Activated T-helper 1 cell treated with anti-CD3 and anti-CD28 coated beads, Interleukin-12 subunit alpha, Interleukin-12 subunit beta, Interleukin-2, Interleukin-4 antibody, amounts not matched to agents 30 ng/mL and 10 ng/mL and 1 ng/mL, durations not matched to agents 14 hours and 24 hours and 36 hours (primary cell): ENCODE measurements at places on chromosomes 12 and 14. TPM values are rescaled to one million over a fixed set of nuclear protein-coding genes. Genes with fewer than 3 reads are reported as not detected.
A peak's percentile ranks its signal among the peaks of the same experiment; 100 is the strongest.

- no peaks in the 10 kb centered on the region for H3K4me1 ChIP-seq
- H3K4me3 ChIP-seq: no peak overlapping the region
- no peak for DNase-seq
- no peak overlapping the region for H3K27ac ChIP-seq
- no peaks in the 10 kb centered on the region for H3K36me3 ChIP-seq
Measured at GRCh38 chr12:42565633-42566032, 23.9 kb downstream of the PRICKLE1 start.

GRCh38 chr12:8917751-8918150 is 3.4 kb downstream of the PHC1 start:
- no peak overlapping the region for H3K27ac ChIP-seq
- DNase-seq: no peak
- H3K27me3 ChIP-seq: peaks cover 8% of the 10 kb centered on the region
- H3K36me3 ChIP-seq: peaks cover 1% of the 10 kb centered on the region
- H3K4me1 ChIP-seq: peaks cover 8% of the 10 kb centered on the region

RNF212B gene
- not detected in 2 replicates for total RNA-seq

SLC35F4 gene
- not detected in 2 replicates for total RNA-seq

GRCh38 chr14:37650356-37651037 is 55.1 kb downstream of the TTC6 start:
- H3K27me3 ChIP-seq: no peaks in the 10 kb centered on the region
- H3K4me3 ChIP-seq: no peak overlapping the region
- H3K27ac ChIP-seq: no peak overlapping the region
- no peaks in the 10 kb centered on the region for H3K36me3 ChIP-seq
- no peak for DNase-seq

DNA sequence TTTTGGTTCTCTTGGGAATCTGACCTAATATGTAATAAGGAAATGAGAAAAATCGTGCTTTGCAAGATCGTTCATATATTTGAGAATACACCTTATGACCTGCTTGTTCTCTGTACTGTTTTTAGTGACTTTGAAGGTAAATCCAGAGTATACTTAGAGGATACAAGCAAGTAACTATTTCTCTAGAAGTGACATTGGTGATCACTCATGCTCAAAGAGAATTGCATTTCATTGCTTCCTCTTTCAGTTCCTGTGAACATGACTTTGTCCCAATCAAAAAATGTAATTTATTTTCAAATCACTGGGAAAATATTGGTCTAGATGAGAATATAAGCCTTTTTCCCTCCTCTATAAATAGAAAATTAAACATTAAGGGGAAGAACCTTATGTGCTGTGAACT is 2.7 kb downstream of the KTN1 start:
- H3K27me3 ChIP-seq: no peaks in the 10 kb centered on the region
- H3K4me1 ChIP-seq: peaks cover 41% of the 10 kb centered on the region
- no peak for DNase-seq

DNA sequence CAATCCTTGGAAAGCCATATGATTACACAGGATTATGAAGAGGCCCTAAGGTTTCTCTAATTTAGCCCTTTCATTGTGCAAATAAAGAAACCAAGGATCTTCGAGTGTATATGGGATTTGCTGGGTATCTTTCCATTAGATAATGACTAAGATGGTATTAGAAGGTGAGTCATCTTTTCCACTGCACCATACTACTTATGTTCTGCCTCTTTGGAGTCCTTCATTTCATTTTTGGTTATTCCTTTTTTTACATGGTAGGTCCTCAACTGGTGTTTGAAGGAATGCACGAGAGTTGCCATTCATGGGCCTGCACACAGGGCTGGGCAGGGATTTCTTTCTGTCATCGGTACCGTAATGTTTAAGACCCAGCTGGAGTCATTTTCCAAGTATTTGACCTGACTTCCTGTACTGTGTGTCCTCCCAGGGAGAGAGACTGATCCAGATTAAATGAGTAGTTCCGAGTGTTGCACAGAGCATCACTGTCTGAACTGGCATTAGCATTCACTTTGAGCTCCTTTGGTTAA is 85.7 kb downstream of the BORCS5 start:
- peaks cover 17% of the 10 kb centered on the region for H3K36me3 ChIP-seq
- H3K4me1 ChIP-seq: peaks cover 74% of the 10 kb centered on the region
- H3K4me3 ChIP-seq: peak overlapping the region; percentile 34
- peak overlapping the region; percentile 95 for H3K27ac ChIP-seq
- no peaks in the 10 kb centered on the region for H3K27me3 ChIP-seq

GRCh38 chr14:28635387-28635786 is 131.2 kb upstream of the FOXG1 start:
- no peak overlapping the region for H3K27ac ChIP-seq
- no peaks in the 10 kb centered on the region for H3K36me3 ChIP-seq
- no peaks in the 10 kb centered on the region for H3K27me3 ChIP-seq
- no peaks in the 10 kb centered on the region for H3K4me1 ChIP-seq

ACACB gene
- 5.0 and 6.9 TPM in 2 replicates for total RNA-seq

DNA sequence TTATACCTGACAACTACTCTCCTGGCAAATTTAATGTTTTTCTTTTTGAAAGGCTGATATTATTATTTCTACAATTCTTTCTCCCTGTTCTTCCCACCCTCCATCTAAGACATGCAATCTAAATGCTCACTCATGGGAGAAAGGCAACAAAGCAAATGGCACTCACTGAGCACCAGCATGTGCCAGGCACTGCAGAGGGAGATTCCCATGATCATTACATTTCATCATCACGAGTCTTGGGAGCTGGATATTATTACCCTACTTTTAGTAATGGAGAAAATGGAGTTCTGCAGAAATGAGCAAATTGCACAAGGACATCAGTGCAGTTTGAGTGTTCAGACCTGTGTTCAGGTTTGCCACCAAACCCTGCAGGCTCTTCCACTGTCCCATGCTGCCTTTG is 27.9 kb downstream of the PPM1H start:
- H3K27ac ChIP-seq: no peak overlapping the region
- H3K4me3 ChIP-seq: no peak overlapping the region
- no peaks in the 10 kb centered on the region for H3K4me1 ChIP-seq
- H3K27me3 ChIP-seq: peaks cover 8% of the 10 kb centered on the region

CARMIL3 gene
- 3.0 and 3.4 TPM in 2 replicates for total RNA-seq

DNA sequence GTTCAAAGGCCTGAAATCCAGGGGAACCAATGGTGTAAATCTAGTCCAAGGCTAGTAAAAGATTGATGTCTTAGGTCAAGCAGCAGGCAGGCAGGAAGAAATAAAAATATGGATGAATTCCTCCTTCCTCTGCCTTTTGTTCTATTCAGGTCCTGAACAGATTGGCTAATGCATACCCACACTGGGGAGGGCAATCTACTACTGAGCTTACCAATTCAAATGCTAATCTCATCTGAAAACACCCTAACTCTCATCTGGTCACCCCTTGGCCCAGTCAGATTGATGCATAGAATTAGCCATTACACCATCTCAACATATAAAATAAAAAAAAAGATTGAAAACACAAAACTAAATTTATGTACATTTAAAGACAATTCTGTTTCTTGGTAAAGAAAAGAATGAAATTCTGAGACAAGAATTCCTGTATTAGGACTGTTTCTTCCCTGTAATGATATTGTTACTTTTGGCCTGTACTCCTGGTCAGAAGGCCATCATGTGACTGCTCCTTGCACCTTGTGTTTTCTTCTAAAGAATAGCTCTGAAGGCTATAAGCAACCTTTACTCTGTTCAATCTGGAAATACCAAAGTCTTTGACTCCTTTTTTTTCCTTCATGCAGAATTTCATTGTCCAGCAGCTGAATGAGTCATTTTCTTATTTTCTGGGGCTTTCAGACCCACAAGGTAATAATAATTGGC is 19.9 kb downstream of the CLEC6A start:
- no peak overlapping the region for H3K27ac ChIP-seq
- no peak for DNase-seq
- no peaks in the 10 kb centered on the region for H3K4me1 ChIP-seq
- H3K36me3 ChIP-seq: no peaks in the 10 kb centered on the region

GRCh38 chr12:3247629-3248161 is 170.5 kb downstream of the TSPAN9 start:
- DNase-seq: no peak
- no peak overlapping the region for H3K27ac ChIP-seq
- H3K4me3 ChIP-seq: no peak overlapping the region

DNA sequence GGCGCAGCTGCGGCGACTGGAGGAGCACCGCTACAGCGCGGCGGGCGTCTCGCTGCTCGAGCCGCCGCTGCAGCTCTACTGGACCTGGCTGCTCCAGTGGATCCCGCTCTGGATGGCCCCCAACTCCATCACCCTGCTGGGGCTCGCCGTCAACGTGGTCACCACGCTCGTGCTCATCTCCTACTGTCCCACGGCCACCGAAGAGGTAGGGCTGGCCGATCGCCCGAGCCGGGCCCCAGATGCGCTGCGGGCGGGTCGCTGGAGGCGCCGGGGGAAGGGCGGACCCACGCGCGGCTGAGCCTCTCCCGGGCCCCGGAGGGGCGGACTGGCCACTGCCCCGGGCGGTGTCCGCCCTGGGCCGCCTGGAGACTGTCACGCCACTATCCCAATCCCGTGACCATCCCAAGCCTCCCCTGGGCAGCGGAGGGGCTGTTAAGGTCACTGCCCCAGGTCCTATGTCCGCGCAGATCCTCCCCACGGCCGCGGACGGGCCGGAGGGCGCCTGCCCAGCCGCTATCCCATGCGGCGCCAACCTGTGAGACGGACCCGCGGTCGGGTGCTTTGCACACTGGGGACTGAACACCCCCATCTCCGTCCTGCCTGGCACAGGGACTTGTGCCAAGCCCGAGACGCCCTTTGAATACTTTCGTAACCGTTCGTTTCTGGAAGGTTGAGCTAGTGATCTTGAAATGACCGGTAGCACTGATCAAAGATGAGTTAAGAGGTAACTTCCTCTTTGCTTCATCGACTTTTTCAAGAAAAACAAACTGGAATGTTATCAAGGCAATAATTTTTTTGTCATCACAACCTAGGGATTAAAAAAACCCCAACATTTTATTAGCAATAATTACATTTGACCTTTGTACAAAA is 725 bp downstream of the CHPT1 start:
- peak overlapping the region; percentile 88 for H3K4me3 ChIP-seq
- H3K27me3 ChIP-seq: peaks cover 33% of the 10 kb centered on the region
- peak; percentile 3 for DNase-seq

PTPN21 gene
- total RNA-seq: 0.07 and 0.31 TPM in 2 replicates

DNA sequence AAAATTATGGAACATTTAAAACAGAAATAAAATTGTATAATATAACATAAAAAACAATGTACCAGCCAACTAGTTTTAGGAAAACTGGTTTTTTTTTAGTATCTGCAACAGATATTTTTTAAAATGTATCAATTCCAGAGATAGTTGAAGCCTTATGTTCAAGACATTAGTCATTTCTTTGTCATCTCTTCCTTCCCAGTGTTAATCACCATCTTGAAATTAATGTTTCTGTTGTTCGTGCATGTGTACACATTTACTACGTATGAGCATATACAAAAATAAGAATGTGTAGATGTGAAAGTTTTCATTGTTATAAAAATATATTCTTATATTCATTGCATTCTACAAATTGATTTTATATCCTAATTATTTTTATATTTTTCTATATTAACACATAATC is 1062.1 kb downstream of the SLC6A15 start:
- H3K4me1 ChIP-seq: no peaks in the 10 kb centered on the region
- no peak overlapping the region for H3K27ac ChIP-seq
- no peak for DNase-seq
- H3K4me3 ChIP-seq: no peak overlapping the region
- H3K27me3 ChIP-seq: no peaks in the 10 kb centered on the region

DNA sequence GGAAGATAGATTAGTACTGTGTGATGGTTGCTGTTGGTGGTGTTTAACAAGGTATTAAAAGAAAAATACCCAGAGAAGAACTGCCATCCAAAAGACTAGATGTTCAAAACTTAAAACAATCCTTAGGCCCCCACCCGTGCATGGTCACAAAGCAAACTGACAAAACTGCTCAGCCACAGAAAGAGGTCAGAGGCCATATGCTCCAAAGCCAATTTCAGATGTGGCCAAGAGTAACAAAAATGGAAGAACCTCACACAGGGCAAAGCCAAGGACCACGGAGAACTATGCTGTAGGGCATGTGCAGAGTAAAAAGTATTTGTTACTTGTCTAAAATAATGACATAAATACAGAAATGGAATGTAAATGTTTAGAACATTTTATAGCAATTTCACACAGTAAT is 5.3 kb downstream of the TXNDC16 start:
- no peaks in the 10 kb centered on the region for H3K27me3 ChIP-seq
- peaks cover 18% of the 10 kb centered on the region for H3K36me3 ChIP-seq
- no peak for DNase-seq
- no peak overlapping the region for H3K27ac ChIP-seq

DNA sequence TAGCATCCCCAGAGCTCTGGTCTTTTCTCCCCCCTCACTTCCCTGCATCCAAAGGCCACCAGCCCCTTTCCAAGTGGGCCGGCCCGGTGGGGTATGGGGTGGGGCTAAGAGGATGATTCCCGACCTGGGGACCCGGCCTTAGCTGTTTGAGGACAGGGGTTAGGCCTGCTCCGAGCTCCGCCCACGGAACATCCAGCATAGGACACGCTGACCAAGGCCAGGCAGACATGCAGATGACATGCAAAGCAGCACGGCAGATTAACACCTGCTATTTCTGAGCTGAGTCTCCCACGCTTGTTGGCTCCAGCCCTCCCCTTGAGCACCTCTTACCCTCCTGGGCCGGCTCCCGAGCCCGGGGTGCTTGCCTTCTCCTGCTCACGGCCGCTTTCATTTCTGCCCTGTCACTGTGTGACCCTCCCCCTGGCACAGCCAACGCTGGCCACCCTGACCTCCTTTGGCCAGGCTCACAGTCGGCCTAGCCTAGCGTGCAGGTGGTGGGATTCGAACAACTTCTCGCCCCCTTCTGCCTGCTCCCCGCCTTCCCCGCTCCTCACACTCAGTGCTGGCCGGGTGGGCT is 40.2 kb downstream of the TEAD4 start:
- H3K4me3 ChIP-seq: no peak overlapping the region
- no peak overlapping the region for H3K27ac ChIP-seq
- H3K4me1 ChIP-seq: no peaks in the 10 kb centered on the region
- H3K27me3 ChIP-seq: no peaks in the 10 kb centered on the region
- no peak for DNase-seq
- H3K36me3 ChIP-seq: no peaks in the 10 kb centered on the region

DNA sequence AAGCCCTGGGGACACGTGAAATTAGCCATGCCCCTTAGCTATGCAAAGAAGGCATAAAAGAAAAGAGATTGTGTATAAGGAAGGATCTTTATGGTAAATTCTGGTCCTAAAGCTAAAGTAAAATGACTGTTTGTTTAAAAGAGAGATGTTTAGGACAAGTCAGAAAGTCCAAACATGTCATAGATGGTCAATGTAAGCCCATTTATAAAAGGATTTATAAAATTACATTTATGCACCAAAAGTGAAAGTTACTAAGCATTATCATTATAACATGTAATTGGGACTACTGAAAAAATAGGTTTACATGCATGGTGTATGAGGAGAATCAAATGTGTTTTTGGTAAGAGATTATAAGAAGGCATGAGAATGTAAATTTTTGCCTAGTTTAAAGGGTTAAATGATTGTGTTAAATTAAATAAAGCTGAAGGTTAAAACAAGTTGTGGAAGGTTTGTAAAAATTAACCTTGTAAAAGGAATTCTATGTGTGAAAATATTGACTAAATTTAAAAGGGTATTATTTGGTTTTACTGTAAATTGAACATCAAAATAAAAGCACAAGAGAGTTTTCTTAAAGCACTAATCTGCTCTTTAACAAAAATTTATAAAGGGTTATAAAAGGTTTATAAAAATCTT is 50.4 kb upstream of the TSPAN8 start:
- no peak overlapping the region for H3K27ac ChIP-seq
- no peak overlapping the region for H3K4me3 ChIP-seq
- no peak for DNase-seq
- no peaks in the 10 kb centered on the region for H3K4me1 ChIP-seq
- H3K36me3 ChIP-seq: no peaks in the 10 kb centered on the region
